A673 (cell line): ENCODE measurements at places on chromosomes 12 and 14. TPM values are rescaled to one million over a fixed set of nuclear protein-coding genes. Genes with fewer than 3 reads are reported as not detected.

DNA sequence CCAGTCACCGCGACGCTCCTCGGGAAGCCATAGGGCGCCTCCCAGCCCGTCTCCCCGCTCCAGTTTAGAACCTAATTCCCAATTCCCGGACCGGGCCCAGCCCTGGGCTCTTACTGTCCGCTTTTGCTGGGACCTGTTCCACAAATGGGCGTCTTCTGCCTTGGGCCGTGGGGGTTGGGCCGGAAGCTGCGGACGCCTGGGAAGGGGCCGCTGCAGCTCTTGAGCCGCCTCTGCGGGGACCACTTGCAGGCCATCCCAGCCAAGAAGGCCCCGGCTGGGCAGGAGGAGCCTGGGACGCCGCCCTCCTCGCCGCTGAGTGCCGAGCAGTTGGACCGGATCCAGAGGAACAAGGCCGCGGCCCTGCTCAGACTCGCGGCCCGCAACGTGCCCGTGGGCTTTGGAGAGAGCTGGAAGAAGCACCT lies 797 bp downstream of the UNG start:
- no peak for DNase-seq
- peaks cover 38% of the 10 kb centered on the region for H3K36me3 ChIP-seq
- peak overlapping the region; percentile 89 for H3K27ac ChIP-seq
- H3K27me3 ChIP-seq = no peaks in the 10 kb centered on the region

DNA sequence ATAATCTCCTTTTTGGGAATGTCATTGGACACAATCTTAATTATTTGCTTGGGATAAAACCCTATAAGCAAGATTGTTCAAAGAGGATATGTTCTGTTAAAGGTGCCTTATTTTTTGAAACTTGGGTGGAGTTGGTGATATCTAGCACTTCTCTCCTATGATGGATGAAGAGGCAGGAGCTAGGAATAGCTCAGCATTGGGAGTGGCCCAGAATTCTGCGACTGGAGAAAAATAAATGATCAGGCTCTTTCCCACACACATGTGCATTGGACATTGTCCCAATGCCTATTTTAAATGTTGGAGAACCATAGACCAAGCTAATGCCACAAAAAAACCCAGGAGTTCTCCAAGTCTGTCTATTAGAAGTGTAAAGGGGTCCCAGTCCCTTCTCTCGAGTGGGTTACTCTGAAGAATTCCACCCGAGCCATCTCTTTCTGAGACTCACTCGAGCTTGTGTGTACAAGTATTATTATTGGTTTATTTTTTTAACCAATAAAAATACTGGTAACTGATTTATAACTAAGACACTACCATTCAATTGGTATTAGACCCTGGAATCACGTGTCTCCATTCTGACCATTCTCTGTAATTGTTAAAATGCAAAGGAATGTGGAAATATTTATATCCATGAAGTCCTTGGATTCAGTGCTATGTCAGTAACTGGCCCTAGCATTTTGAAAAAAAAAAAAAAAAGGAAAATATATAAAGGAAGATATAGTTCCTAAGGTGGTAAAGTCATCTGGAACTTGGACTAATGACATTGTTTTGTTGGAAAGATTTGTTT lies 437.5 kb upstream of the TMEM132C start:
- no peak for DNase-seq
- no peak overlapping the region for H3K27ac ChIP-seq
- no peaks in the 10 kb centered on the region for H3K4me1 ChIP-seq
- no peaks in the 10 kb centered on the region for H3K27me3 ChIP-seq

- no peak overlapping the region for H3K4me3 ChIP-seq
- H3K27ac ChIP-seq = no peak overlapping the region
- DNase-seq = no peak
- no peaks in the 10 kb centered on the region for H3K27me3 ChIP-seq
Observed at GRCh38 chr14:104388011-104388521, 191.5 kb upstream of the C14orf180 start.

DNA sequence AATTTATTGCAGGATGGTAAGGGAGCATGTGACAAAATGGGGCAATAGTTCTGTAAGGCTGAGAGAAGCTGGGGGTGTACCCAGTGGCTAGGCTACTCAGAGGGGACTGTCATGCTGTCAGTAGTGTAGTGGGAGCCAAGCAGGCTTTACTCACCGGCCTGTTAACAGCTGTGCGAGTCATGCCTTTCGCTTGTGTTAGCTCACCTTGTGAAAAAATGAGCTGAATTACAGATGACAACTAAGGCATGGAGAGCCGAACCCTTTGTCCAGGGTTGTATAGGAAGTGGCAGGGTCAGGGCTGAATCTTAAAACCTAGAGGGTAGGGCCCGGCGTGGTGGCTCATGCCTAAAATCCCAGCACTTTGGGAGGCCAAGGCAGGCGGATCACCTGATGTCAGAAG lies 37.9 kb downstream of the SH2B3 start:
- no peak overlapping the region for H3K4me3 ChIP-seq
- H3K27me3 ChIP-seq = no peaks in the 10 kb centered on the region
- H3K36me3 ChIP-seq = peaks cover 39% of the 10 kb centered on the region
- H3K4me1 ChIP-seq = peaks cover 53% of the 10 kb centered on the region
- H3K27ac ChIP-seq = peak overlapping the region; percentile 87
- DNase-seq = no peak

DNA sequence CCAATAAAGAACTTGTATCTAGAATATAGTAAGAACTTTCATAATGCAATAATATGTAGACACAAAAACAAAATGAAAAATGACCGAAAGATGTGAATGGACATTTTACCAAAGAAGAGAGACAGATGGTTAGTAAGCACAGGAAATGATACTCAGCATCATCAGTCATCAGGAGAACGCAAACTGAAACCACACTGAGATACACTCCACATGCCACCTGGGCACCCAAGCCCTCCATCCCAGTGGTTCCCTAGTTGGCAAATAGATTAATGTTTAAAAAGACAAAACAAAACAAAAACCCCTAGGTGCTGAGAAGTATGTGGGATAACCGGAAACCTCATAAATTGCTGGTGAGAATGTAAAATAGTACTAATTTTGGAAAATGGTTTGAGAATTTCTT lies 26.8 kb upstream of the VPS33A start:
- no peaks in the 10 kb centered on the region for H3K27me3 ChIP-seq
- H3K4me1 ChIP-seq = no peaks in the 10 kb centered on the region
- no peak overlapping the region for H3K4me3 ChIP-seq
- peaks cover 2% of the 10 kb centered on the region for H3K36me3 ChIP-seq
- H3K27ac ChIP-seq = no peak overlapping the region

DNA sequence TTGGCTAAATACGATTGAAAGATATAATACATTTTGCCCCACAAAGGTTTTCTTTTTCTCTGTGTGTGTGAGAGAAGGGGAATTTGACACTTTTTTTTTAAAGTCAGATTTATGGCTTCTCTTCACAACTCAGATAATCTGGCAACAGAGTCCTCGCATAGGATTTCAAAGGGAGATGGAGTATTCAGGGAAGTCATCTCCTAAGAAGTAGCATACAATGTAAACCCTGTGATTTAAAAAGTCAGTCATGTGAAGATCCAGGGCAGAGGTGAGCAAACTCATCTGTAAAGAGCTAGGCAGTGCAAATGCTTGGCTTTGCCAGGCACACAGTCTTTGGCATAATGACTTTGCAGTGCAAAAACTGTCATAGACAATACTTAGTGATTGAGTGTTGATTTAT lies 1526.3 kb downstream of the AACS start:
- no peak overlapping the region for H3K27ac ChIP-seq
- DNase-seq = no peak
- H3K4me1 ChIP-seq = no peaks in the 10 kb centered on the region
- H3K4me3 ChIP-seq = no peak overlapping the region

DNA sequence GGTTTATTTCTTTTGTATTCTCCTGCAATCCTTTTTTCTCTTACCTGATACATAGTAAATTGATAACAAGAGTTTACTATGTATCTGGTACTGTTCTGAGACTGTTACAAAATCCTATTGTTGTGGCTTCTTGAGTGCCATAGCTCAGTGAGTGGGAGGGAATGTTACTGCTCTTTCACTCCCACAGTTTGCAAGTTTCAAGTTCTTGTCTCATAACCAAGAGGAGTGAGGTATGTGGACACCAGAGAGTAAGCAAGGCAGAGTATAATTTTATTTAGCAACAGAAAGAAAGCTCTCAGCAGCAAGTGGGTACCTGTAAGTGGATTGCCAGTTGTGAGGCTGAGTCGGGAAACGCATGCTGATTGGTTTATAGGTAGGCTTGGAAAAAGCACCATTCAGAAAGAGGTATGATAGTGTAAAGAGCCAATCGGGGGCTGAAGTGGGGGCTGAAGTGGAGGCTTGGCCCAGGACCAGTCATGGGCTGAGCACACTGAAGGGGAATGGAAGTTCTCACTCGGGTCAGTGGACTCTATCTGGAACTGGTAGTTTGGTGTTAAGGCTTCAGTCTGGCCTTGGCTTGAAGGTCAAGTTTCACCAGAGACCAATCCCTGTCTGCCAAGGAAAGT lies 850.8 kb downstream of the TMTC2 start:
- H3K27me3 ChIP-seq = no peaks in the 10 kb centered on the region
- DNase-seq = no peak
- H3K27ac ChIP-seq = no peak overlapping the region
- no peaks in the 10 kb centered on the region for H3K4me1 ChIP-seq

DNA sequence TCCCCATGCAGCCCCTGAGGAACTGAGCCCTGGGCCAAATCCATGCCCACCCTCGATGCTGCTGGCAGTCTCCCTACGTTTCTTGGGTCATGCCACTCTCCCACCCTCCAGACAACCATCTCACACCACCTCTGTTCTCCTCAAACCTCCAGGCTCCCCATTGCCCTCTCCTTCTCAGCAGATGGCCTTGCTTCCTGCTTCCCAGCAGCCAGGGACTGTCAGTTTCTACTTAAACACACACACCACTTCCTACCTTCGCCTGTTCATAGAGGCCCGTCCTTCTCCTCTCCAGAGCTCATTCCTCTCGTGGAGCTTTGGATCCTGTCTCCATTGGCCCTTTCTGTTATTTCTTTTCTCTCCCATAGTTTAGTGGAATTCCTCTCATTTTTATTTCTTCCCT lies 27.1 kb downstream of the ZNF664 start:
- H3K27me3 ChIP-seq = no peaks in the 10 kb centered on the region
- H3K4me1 ChIP-seq = peaks cover 14% of the 10 kb centered on the region
- no peak for DNase-seq
- peaks cover 30% of the 10 kb centered on the region for H3K36me3 ChIP-seq
- no peak overlapping the region for H3K4me3 ChIP-seq

DNA sequence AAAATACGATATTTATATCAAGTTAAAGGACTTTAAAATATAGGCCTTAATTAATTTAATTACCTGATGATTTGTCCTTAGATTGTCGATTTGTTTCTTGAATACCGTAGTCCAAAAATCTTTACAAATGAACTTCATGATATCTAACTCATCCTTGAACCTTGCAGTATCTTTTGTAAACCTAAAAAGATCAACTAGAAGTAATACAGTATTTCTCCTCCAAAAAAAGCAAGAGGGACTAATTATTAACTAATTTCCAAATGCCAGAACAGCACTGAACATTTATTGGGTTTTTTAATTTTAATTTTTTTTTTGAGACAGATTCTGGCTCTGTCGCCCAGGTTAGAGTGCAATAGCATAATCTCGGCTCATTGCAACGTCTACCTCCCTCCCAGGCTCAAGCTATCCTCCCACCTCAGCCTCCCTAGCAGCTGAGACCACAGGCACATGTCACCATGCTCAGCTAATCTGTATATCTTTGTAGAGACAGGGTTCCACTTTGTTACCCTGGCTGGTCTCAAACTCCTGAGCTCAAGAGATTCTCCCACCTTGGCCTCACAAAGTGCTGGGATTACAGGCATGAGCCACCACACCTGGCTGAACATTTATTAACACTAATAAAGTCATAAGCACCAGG lies 11.8 kb downstream of the TRAPPC6B start:
- no peaks in the 10 kb centered on the region for H3K4me1 ChIP-seq
- no peak overlapping the region for H3K4me3 ChIP-seq
- no peak for DNase-seq
- peaks cover 8% of the 10 kb centered on the region for H3K36me3 ChIP-seq
- no peaks in the 10 kb centered on the region for H3K27me3 ChIP-seq
- H3K27ac ChIP-seq = no peak overlapping the region

GRCh38 chr12:15770021-15770420 lies 19.2 kb downstream of the EPS8 start:
- no peak for DNase-seq
- H3K4me1 ChIP-seq = peaks cover 12% of the 10 kb centered on the region

DNA sequence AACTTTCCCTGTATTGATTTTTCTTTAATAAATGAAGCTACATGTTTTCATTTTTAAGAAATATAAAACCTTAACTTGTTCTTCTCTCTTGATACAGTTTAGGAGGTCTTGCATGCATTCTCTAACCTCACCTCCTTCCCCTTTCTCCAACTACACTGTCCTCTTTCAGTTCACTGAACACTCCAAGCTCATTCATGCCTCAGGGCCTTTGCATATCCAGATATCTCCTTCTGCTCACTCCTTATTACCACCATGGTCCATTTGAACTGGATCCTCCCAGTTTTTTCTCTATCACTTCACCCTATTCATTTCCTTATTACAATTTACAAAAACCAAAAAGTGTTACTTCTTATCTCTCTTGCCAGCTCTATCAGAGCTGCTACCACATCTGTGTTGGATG lies 242.9 kb upstream of the PLEKHG7 start:
- H3K27ac ChIP-seq = no peak overlapping the region
- H3K4me3 ChIP-seq = no peak overlapping the region
- H3K4me1 ChIP-seq = no peaks in the 10 kb centered on the region

GRCh38 chr14:70021548-70022220 lies 142.5 kb downstream of the SMOC1 start:
- H3K4me1 ChIP-seq = no peaks in the 10 kb centered on the region
- H3K27me3 ChIP-seq = peaks cover 3% of the 10 kb centered on the region
- no peaks in the 10 kb centered on the region for H3K36me3 ChIP-seq
- no peak overlapping the region for H3K4me3 ChIP-seq

DNA sequence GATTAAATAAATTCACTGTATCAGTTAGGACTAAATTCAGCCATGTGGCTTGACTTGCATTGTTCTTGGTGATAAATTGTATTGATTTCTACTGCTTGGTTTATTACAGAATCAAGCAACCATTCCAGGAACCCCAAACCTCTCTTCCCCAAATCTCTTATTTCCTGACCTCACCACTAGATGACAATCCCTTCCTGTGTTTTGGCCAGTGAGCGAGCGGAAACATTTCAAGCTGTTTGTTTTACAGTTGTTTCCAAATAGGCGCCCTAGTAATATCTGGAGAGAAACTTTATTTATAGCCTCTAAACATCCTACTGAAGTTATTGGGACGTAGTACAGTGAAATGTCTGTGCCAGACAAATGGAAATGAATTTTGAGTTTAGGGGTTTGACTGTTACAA lies 161.1 kb downstream of the SNAPC1 start:
- no peak overlapping the region for H3K4me3 ChIP-seq
- peak; percentile 10 for DNase-seq
- no peak overlapping the region for H3K27ac ChIP-seq
- no peaks in the 10 kb centered on the region for H3K27me3 ChIP-seq
- no peaks in the 10 kb centered on the region for H3K4me1 ChIP-seq
- no peaks in the 10 kb centered on the region for H3K36me3 ChIP-seq

The ASCL1 gene
- not detected in 2 replicates for total RNA-seq

The C12orf54 gene
- not detected in 2 replicates for total RNA-seq

The PNP gene
- total RNA-seq = 78.3 and 97.0 TPM in 2 replicates

The GYS2 gene
- total RNA-seq = 0.11 TPM in 1 of 2 replicates, not detected in the other

The NKX2-1 gene
- total RNA-seq = not detected in 2 replicates

The ZFP36L1 gene
- total RNA-seq = 69.5 and 77.1 TPM in 2 replicates

The SELPLG gene
- 0.34 and 0.35 TPM in 2 replicates for total RNA-seq

The CD27 gene
- not detected in 2 replicates for total RNA-seq

The TMEM119 gene
- 1.0 TPM in 1 of 2 replicates, not detected in the other for total RNA-seq
